ENCODE measurements at places on chromosomes 5 and 9.

- DNase-seq, result peak; percentile 24
These were observed at the start of gene TMEFF1 for GRCh38 chr9:100472788-100473275. Gene TMEFF1 (plus strand): TSS chr9:100473149. CDS start chr9:100473545, 396 bp downstream.

DNA sequence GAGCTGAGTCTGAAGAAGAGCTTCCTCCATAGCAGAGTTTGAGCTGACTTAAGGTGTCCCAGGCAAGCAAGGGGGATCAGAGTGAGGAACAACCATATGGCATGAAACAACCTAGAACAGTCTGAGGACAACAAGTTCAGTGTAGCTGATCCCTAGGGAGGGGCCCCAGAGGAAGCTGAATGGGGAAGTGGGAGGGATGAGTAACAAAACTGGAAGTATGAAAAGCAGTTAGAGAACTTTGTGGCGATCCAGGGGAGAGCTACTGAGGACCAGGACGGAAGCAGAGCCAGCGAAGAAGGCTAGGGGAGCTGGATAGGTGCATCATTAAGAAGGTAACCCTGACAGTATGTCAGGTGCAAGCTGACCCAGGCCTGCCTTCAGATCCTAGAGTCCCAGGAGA is 580.8 kb downstream of the BNC2 start:
- no peak for DNase-seq

- no peak for DNase-seq
These were observed 195.3 kb downstream of the BNC2 start for GRCh38 chr9:16675131-16675530.

DNA sequence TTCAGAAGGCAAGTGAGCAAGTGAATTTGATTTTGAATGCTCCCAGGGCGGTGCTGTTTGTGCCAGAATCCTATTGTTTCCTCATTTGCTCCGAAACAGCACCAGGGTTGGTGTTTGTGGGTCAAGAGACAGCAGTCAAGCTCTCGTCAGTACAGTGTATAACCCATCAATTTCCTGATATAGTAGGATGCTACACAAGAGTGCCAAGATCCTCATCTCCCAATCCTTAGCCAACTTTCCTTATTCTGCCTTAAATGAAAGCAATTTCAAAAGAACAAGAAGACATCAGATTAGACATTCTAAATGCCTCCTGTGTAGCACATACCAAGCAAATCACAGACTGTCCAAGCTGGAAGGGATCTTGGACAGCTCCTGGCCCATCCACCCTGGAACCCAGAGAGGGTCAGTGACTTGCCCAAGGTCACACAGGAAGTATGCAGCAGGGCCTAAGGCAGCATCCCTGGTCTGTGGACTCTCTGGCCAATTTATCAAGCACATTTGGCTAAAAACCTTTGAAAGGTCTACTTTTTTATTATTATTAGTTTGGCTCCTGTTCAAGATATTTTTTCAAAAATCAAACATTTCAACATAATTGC is 4.5 kb downstream of the WHRN start:
- no peak for DNase-seq

- no peak for DNase-seq
These were observed 143.6 kb downstream of the BNC2 start for GRCh38 chr9:16726718-16727451.

DNA sequence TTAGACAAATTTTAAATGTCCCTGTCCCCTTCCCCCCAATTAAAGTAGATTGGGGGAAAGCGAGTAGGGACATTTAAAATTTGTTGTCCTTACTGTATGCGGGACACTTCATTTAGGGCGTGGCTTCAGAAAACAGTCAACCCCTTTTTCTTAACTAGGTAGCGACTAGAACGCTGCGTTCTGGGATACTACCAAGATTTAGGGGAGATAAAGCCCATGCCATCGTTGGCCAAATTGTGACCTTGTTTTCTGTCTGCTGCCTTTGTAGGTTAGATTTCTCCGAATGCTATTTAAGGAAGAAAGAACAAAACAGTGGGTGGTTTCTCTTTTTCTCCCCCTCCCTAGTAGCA is 1.2 kb downstream of the CKS2 start:
- DNase-seq, result no peak

Measured in CD4-positive, CD25-positive, alpha-beta regulatory T cell (primary cell).